SHP77 (cell line): ENCODE measurements at places on chromosomes 12 and 14.

GRCh38 chr12:19709889-19710288 lies 270.6 kb downstream of the AEBP2 start:
- DNase-seq: no peak

DNA sequence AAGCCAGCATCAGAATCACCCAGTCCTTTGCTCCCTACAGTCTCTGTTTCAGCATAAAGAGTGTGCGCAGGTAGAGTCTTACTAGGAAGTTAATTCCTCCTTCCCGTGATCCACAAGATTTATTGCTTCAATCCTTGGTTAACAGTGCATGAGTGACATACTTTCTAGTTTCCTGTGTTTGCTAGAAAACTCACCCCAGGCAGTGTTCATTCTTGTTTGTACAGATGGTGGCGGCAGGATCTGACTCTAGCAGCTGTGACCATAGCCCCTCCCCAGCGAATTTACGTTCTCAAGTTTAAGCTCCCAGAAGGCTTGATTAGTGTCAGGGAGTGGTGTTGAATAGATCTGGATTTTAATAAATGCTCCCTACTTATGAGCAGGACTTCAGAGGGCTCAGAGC lies 75.9 kb upstream of the ANO2 start:
- peak; percentile 3 for DNase-seq

- DNase-seq: no peak
These were observed 246.7 kb downstream of the GRIN2B start for GRCh38 chr12:13734584-13735152.

DNA sequence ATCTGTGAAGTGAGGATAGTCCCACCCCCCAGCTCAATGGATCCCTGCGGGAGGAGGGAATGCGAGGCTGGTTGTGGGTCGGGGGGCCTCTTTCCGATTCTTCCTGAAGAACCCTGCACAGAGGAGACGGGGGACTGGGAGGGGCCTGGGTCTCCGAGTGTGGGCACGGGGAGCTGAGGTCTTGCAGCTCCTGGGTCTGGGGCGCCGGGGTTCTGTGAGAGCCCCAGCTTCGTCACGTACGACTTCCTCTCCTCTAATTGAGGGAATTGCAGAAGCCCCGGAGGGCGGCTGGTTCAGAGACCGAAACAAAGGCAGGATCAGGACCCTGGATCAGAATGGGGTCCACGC lies 66.6 kb downstream of the DIO3 start:
- DNase-seq: no peak

GRCh38 chr12:110100315-110100970 lies 23.7 kb upstream of the IFT81 start:
- peak; percentile 60 for DNase-seq

- no peak for DNase-seq
These were observed 1505.5 kb upstream of the TMEM132C start for GRCh38 chr12:126761420-126761819.
